NCI-H1694 treated with DMSO at 0.1 percent for 48 hours (cell line): ENCODE measurements at places on chromosomes 4 and X.

DNA sequence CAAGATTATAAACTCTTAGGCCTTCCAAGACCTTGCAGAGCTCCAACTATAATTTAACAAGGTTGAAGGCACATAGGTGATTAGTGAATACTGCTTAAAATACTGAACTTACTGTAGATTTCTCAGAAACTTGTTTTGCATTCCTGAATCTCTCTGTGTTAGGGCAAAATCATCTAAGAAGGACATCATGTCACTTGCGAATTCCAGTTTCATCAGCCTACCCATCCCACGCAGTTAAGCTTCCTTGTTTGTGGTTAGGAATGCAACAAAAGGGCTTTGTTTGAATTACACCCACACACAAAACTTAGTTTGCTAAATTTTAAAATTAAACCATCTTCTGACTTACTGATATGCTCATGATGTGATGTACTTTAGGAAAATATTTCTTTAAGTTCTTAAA lies 174.0 kb downstream of the SOWAHB start:
- DNase-seq: no peak

DNA sequence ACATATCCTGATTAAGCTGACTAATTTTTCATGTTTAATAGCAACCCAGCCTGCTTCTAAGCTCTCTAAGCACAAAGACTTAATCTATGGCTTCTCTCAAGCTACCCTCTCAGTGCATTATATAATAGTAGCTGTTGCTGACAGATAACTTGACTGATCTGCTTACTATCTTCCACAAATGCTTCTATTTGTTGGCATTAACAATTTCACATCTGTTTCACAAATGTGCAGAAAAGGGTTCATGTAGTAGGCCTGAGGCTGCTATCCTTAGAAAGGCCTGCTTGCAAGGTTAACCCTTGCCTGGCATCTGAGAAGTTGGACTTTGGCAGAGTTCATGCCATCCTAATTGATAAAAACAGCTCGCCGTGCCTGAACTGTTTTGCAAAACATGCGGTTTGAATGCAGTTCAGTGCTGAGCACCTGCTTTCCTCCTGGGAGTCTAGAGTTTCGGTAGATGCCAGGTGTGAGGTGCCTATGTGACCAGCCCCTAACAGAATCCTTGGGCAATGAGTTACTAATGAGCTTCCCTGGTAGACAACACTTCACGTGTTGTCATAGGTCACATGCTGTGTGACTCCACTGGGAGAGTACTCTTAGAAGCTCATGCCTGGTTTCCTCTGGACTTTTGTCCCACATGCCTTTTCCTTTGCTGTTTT lies 68.4 kb downstream of the NSG1 start:
- DNase-seq: no peak

GRCh38 chrX:10457092-10457491 lies 163.3 kb downstream of the MID1 start:
- DNase-seq: no peak

DNA sequence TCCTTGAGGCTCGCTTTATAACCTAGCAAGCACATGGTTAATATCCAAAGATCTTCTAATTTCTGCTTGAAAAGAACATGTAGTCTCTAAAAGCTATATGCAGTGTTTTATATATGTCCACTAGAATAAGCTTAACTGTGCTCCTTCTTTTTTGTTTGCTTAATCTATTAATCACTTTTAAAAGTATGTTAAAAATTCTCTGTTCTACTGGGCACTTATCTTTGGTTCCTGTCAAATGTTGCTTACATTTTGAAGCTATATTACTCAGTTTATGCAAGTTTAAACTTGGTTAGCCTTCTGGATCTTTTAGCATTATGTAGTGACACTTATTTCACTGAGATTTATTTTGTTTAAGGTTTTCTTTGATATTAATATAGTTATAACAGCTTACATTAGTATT lies 32.5 kb downstream of the MAOA start:
- no peak for DNase-seq

GRCh38 chrX:154372612-154373022 lies 1.8 kb downstream of the FLNA start:
- DNase-seq: no peak
